ENCODE measurements at places on chromosomes 6 and 20.

GRCh38 chr6:40999569-40999968, 39.5 kb downstream of the UNC5CL start:
- DNase-seq = peak; percentile 94

- DNase-seq = no peak
Observed at GRCh38 chr6:74889635-74890034, 316.2 kb downstream of the COL12A1 start.

GRCh38 chr6:142966294-142966693, 21.3 kb upstream of the HIVEP2 start:
- DNase-seq = no peak

DNA sequence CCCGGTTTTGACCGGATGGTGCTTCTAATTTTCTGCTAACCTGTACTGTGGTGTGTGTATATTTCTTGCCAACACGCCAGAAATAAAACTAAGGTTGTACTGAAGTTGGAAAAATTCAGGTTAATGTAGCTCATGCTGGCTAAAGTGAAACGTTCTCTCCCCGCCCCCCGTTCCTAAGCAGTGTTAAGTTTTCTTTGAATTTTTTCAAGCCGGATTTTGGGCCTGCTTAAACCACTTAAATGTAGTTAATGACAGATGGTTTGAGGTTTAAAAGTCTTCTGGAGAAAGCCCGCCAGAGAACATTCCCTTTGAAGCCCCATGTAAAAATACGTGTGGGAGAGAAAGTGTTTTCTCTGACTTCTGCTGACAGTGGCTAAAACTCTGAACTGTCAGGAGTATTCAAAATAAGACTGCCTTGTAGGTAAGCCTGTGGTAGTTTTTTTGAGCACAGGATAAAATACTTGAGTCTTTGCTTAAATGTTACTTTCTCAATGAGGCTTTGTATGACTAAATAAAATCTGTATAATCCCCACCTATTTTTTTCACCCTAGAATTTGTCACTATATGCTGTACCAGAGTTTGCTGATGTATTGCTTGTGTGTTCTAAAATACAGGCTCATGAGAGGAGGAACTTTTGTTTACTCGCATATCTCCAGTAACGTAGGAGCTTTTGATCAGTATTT, 101.3 kb downstream of the OR2B2 start:
- DNase-seq = no peak

DNA sequence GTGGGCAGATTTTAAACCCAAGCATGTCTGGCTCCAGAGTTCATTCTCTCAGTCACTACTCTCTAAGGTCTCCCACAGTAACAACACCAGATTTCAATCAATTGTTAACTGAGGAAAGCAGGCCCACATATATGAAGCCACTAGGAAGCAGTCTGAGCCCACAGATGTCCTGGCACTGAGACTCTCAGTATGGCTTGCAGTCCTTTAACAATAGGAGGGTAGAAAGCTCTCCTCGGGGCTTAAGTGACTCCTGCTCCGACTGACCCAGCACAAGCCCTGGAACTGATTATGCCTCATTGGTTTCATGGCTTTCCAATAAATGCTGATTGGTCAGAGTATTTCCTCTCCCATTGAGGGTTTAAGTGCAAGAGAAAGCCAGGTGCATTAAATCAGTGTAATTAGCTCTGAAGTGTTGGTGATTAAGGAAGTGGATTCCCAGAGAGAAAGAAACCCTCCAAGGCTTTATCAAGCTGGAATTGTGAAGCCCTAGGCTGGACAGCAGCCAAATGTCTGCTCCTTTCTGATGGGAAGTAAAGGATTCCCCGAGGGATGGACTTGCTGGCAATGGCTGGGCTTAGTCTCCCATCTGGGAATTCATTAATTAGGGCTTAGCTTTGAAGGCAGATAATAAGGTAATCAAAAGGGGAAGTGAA, 76.6 kb upstream of the PROKR2 start:
- no peak for DNase-seq

DNA sequence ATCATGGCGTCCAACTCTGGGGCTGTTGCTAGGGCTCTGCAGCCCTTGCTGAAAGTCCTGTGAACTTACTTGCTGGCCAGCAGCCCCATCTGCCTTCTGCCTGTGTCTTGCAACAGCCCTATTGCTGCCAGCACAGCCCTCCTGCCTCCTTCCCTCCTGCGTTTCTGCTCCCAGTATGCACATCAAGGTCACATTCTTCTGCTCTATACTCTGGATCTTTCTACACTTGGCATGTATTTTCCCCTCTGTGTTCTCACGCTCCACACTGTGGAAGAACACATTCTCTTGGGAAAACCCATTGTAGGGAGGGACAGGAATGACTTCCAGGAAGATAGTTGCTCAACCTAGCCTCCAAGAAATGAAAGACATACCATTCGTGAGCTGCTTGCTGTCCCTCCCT, 80.9 kb upstream of the PHACTR2 start:
- no peak for DNase-seq

All from suppressor macrophage (primary cell).